ENCODE measurements at places on chromosomes 16 and 17. TPM values are rescaled to one million over a fixed set of nuclear protein-coding genes. Genes with fewer than 3 reads are reported as not detected.
A peak's percentile ranks its signal among the peaks of the same experiment; 100 is the strongest.

TUBB3 gene
- not detected for total RNA-seq

ARL17A gene
- total RNA-seq = 17.7 TPM

SCARF1 gene
- 7.1 TPM for total RNA-seq

GRCh38 chr16:668519-669171 is 713 bp downstream of the RHOT2 start:
- DNase-seq = no peak

- DNase-seq = no peak
Observed at GRCh38 chr17:81251709-81252301, 12.7 kb downstream of the NDUFAF8 start.

GRCh38 chr17:2070241-2071023 is 15.5 kb downstream of the HIC1 start:
- no peak for DNase-seq

DNA sequence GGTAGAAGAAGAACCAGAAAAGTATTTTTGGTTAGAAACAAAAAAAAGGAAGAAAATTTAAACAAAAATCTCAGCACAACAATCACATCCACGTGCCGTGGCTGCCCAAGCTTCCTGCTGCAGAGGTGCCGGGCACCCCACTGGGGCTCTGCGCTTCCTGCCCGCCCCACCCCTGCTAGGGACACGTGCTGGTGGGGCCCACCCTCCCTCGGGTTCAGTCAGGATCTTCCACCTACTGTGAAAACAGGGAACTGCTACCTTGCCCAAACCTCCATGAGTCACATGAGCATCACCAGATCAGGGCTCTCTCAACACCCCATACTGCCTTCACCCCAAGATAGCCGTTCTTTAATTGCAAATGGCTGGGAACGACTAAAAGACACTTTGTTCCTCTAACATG is 24.4 kb upstream of the CYTH1 start:
- peak; percentile 52 for DNase-seq

DNA sequence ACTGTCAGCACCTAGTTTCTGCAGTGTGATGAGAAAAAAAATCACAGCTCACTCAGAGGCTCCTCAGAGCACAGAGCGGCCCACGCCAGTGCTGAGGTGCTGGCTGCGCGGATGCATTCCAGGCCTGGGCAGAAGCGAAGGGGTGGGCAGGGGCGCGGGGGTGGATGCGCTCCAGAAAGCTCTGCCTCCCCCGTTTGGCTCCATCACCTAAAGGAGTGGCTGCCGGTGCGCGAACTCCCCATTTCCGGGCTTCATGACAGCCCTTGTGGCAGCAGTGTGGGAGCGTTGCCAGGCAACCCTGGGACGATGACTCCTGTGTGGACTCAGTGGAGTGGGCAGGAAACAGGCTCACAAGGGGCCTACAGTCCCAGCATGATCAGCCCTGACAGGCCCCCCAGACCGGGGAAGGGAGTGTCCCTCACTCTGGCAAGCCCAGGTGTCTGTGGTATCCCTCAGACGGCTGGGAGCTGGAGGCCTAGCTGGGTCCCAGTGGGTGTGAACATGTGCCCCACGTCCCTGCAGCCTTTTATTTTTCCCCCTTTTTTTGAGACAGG is 32.8 kb upstream of the NUDT16L1 start:
- no peak for DNase-seq

DNA sequence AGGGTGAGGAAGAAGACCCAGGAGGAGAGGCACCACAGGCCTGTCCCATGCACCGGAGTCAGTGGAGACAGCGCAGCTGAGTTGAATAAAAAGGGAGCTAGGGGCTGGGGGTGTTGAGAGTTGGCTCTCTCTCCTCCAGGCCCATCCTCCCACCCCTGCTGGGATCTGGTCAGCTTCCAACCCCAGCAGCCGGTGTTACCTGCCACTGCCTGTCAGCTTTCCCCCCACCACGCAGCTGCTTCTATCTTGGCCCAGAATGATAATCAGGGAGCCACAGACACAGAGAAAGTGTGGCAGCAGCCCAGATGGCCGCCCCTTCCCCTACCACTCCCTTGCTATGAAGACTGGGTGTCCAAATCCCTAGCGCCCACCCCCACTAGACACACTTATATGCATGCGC is 120.6 kb upstream of the RPL38 start:
- no peak for DNase-seq

GRCh38 chr17:76584427-76585032 is 1.1 kb downstream of the ST6GALNAC2 start:
- no peak for DNase-seq

DNA sequence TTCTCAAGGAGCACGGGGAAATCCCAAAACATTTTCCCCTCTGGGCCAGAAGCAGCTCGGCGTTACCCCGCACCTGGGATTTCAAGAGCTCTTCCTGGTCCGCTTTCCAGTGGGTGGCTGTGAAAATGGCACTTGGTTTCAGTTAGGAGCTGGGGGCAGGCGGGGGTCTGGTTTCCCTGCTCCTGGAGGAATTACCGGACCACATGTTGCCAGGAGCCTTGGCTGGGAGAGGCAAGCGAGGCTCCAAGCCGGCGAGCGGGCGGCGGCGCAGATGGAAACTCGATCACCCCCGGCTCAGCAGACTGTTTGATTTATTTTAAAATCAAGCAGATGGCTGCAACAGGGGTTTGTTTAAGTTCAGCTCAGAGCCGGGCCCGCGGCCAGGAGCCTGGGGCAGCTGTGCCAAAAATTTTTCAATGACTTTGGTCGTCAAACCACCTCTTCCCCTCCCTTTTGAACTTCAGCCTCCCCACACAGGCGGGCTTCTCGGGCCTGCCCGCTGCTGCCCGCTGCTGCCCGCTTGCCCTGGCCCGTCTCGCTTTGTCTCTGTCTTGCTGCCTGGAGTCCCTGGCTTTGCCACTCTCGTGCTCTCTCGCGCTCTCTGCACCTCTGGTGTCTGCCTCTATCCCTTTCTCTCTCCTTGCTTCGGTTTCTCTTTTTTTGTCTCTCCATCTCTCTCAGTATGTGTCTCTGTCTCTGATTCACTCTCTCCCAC is 108.0 kb upstream of the CIBAR2 start:
- DNase-seq = no peak

- no peak for DNase-seq
Observed at GRCh38 chr16:19515757-19516156, 6.1 kb downstream of the GDE1 start.

GRCh38 chr16:81567987-81568748 is 123.6 kb downstream of the CMIP start:
- DNase-seq = no peak

- DNase-seq = peak; percentile 84
Observed at GRCh38 chr16:807347-808084, 7.0 kb upstream of the GNG13 start.

- DNase-seq = no peak
Observed at GRCh38 chr17:31598399-31598782, 206.9 kb downstream of the RAB11FIP4 start.

DNA sequence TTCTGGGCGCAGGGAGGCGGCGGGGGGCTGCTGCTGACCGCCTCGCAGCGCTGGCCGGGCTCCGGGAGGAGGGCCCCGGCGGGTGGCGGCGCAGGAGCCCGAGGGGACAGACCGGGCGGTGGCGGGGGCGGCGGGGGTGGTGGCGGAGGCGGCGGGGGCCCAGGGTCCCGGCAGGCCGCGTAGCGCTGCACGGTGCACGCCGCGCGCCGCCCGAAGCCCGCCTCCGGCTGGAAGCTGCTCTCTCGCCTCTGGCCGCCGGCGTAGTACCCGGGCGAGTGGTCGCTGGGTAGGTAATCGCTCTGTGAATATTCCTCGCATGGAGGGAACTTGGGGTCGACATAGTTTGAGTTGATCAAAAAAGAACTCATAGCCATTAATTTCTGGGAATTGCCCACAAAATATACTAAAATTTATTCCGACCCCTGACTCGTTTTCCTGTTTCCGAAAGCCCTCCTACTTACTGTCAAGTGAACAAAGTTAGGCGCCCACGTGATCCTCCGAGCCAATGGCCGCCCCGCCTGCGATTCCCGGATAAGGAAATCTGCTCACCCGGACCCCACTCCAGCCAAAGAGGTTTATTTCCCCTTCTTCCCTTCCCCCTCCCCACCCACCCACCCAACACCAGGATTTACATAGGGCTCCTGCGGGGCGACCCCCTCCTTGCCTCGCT is at the start of gene HOXB4:
TSS of gene HOXB4 (minus strand) at position 405 of the 670 bp plus-strand sequence. CDS start at position 374, 31 bp downstream.
- DNase-seq = peak; percentile 67

GRCh38 chr17:81394921-81395599 is at the start of gene BAHCC1:
Gene BAHCC1 (plus strand): TSS chr17:81395457. CDS start chr17:81399740, 4,283 bp downstream.
- DNase-seq = peak; percentile 100

DNA sequence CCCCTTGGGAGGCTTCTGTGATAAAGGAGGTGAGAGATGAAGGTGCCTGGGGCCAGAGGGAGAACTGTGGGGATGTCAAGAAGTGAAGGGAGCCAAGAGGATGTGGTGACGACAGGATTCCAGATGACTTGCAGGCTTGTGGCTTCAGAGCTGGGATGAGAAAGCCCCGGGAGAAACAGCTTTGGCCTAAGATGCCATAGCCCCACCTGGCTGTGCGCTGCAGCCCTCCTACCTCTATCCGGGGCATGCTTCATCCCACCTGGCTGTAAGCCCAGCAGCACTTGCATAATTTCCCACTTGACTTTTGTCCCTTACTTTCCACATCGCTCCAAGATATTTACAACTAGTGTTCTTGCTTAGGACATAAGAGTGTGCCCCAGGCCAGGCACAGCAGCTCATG is 29.3 kb downstream of the GINS3 start:
- no peak for DNase-seq
